Brain microvascular endothelial cell (primary cell): ENCODE measurements at places on chromosomes 3 and 15.

DNA sequence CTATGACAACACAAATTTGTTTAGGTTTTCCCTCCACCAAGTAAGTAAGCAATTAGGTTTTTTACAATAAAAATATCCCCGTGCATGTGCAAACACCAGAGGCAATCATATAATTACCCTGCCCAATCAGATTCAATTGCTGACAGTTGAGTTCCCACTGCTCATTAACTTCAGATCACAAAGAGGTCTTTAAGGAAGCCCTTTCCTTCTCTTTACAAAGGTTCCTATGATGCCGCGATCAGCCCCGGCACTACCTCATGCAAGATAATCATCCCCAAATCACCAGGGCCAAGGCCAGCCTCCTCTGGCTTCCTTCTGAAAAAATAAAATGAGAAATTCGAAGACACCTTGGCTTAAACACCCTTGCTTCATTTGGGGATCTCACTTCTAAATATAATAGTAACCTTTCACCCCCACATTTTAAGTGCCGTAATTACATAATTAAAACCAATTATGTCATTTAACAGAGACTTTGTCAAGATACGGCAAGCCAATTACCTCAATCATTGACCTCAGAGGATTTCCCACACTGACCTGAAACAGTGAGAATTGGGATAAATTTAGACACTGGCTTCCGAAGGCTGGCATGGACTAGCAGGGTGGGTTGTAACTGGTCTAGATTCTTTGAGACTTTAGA lies 121.3 kb upstream of the WNT5A start:
- no peak for DNase-seq

GRCh38 chr3:155377071-155377470 lies 83.6 kb upstream of the STRIT1 start:
- DNase-seq: no peak

DNA sequence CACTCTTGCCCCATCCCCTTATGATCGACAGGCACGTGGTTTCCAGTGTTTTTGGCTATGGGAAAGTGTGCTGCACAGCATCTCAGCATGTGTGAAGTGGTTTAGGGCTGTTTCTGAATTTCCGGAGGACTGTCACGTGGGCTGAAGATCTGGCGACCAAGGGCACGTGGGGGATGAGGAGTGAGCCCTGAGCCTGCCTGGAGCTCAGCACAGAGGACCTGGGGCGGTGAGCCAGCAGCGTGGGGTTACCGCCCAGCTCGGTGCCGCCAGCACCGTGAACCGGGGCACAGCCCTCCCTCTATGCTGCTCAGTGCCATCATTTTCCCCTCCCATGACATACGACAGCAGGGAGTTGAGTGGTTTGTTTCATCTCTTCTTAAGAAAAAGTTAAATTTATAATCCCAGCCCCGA lies 150.2 kb downstream of the DNAJB8 start:
- DNase-seq: no peak

- no peak for DNase-seq
These were observed 41.2 kb downstream of the PTPN23 start for GRCh38 chr3:47421741-47422649.

GRCh38 chr15:43314171-43314570 lies 16.2 kb downstream of the LCMT2 start:
- no peak for DNase-seq

DNA sequence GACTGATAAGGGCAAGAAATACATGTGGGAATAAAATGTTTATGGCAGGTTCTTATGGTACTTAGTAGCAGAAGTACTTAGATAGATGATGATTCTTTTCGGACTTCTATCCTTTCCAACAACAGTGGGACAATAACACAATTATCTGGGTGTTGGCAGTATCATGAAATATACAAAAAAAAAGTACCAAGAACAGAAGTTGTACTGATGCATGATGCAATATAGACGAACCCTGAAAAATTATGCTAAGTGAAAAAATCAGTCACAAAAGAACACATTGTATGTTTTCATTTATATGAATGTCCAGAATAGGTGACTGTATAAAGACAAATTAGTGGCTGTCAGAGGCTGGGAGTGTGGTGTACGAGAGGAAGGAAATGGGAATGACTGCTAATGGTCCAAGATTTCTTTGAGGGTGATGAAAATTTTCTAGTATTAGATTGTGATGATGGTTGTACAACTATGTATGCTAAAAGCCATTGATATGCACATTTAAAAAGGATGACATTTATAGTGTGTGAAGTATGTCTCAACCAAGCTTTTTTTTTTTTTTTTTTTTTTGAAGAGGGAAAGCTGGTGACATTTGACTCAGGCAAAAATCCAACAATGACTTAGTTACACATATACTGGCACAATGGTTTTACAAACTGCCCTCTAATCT lies 20.0 kb downstream of the PDE12 start:
- DNase-seq: no peak

- DNase-seq: peak; percentile 19
These were observed 68.4 kb upstream of the CHRNB4 start for GRCh38 chr15:78709263-78709882.

- DNase-seq: peak; percentile 89
These were observed 86.9 kb upstream of the MEX3B start for GRCh38 chr15:82132742-82133141.

DNA sequence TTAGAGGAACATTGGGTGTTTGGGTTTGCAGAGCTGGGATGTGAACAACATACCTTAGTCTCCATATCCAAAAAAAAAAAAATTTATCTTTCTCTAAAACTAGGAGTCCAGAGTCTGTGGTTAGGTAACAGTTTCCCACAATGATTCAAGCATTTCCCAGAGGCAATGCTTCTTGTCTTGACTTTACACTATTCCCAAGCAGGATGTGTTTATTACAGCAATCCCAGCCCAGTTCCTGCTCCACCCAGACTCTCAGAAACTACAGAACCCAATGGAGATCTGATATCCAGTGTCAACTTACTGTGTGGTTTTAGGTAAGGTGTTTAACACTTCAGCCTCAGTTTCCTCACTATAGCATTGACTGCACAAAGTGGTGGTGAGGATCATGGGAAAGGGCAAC lies 2.3 kb upstream of the C3orf62 start:
- DNase-seq: no peak

DNA sequence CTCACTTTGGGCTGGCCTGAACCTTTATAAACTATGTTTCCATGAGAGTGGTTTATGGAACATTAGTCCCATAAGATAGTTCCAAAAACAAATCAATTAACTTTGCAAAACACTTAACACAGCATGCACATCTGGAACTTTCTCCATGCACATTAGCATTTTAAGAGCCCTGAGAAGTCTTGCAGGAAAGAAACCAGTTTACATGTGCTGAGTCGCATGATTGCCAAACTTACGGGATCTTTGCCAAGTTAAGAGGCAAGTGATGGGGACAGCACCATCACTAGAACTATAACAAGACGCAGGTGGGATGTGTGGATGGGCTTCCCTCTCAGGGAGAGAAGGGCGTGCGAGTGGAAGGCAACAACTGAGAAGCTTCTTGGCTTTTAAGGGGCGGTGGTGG lies 20.7 kb downstream of the ADAMTS9 start:
- DNase-seq: no peak
